ENCODE measurements at places on chromosomes 1 and 21. TPM values are rescaled to one million over a fixed set of nuclear protein-coding genes. Genes with fewer than 3 reads are reported as not detected.

Gene PIK3R3
- 4.9 TPM for total RNA-seq

Gene FAM72C
- 2.9 TPM for total RNA-seq

Gene CAPN8
- total RNA-seq = 1.1 TPM

GRCh38 chr21:37273911-37274690, 7.0 kb upstream of the VPS26C start:
- DNase-seq = no peak

- DNase-seq = no peak
These were observed 102.9 kb downstream of the VAV3 start for GRCh38 chr1:107862064-107862463.

DNA sequence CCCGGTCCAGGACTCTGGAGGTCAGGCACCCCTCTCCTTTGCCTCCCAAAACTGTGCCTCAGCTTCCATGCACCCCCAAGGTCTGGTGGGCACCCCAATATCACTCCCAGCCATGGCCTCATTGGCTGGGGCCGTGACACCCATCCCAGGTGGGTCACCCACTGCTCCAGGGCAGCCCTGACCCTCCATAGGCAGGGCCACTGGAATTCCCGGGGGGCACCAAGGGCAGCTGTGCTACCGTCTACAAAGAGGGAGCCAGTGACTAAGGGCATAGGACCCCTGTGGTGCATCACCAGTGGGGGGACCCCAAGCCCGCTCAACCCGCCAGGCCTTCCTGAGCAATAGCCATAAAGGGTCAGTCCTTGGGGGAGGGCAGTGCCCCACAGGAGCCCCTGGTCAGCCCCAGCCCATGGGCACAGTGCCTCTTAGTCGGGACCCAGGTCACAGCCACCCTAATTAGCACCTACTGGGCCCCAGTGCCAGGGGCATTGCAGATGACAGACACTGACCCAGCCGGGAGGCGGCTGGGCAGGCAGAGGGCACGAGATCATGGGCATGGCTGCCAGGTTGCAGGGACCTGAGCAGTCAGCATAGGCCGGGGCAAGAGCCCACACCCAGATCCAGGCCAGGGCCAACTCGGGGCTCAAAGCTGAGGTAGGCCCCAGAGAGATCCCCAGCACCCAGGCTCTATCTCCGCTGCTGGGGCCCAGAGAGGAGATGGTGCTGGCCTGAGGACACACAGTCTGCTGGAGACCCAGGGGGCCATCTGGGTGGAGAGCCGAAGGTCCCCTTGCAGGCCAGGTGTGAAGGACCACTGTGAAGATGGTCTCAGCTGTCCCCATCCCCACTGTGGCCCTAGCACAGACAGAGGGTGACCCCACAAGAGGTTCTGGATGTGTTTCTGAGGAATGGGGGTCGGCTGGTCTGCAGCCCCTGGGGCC, 19.0 kb upstream of the ARF1 start:
- DNase-seq = no peak

- DNase-seq = no peak
These were observed 6.9 kb downstream of the TMEM125 start for GRCh38 chr1:43276673-43277072.

GRCh38 chr1:92853299-92853698, 21.5 kb downstream of the RPL5 start:
- no peak for DNase-seq

DNA sequence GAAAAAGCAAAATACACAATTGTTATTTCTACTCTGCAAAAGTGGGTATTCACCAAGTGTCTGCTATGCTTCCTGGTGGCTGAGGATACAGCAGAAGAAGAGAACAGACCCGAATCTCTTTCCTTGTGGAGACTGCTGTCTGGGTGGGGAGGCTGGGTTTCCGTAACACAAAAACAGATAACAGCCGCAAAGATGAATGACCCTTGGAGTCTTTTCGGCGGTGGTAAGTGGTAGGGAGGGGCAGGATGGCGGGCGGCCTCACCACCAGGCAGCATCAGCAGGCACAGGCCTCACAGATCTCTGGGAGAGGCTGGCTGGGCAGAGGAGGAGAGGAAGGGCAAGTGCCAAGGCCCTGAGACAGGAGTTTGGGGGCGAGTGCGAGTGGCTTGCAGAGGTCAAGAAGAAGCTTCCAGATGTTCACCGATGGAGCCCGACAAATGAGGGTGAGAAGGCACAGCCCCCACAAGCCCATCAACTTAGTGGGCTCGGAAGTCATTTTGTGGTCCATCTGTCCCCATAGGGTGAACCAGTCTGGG, 164.2 kb downstream of the RHOU start:
- DNase-seq = no peak

DNA sequence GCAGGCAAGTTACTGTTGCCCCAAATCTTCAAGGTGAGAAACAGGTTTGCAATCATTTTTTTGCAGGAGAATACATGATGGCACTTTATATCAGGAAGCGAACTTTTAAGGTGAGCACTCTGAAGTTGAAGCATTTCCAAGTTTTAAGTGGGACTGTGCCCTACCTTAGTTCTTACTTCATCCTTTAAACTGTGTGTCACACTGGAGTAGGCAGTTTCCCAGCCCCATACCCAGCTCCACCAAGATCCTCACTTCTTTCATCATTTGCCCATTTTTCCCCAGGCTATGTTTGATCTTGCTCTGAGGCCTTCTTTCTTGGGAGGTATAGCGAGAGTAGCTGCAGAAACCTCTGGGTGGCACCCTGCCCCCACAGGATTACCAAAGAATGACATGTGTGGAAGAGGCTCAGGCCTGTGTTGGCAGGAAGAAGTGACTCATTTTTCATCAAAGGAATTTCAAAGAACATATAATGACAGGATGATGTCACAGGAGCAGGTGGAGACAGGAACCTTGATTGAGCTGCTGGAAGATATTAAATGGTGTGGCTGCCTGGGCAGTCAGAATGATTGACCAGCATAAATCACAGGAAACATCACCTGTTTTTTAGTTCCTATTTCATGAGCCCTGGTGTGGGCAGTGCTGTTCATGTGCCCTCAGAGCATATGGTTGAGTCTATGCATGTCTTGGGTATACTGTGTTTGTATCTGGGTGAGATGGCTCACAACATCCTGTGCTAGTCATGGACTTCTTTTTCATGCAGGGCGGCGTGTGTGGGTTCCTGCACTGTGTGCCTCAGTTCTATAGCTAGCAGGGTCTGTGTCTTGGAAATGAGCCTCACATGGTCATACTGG, 20.8 kb upstream of the MACF1 start:
- DNase-seq = peak; percentile 100

GRCh38 chr1:38221006-38221649, 174.5 kb upstream of the POU3F1 start:
- DNase-seq = peak; percentile 32

- DNase-seq = no peak
These were observed 1392.0 kb upstream of the PRMT6 start for GRCh38 chr1:105664495-105664894.

GRCh38 chr1:181021811-181022434, 747 bp downstream of the STX6 start:
- peak; percentile 66 for DNase-seq

- no peak for DNase-seq
These were observed 61.0 kb downstream of the HMCN1 start for GRCh38 chr1:185795181-185795580.

- no peak for DNase-seq
These were observed 83.2 kb upstream of the PAPPA2 start for GRCh38 chr1:176379626-176380339.
